ENCODE measurements at places on chromosomes 16 and 17. TPM values are rescaled to one million over a fixed set of nuclear protein-coding genes. Genes with fewer than 3 reads are reported as not detected.

GRCh38 chr17:7883781-7884386, 4.7 kb upstream of the CHD3 start:
- H3K27me3 ChIP-seq = no peaks in the 10 kb centered on the region
- peak overlapping the region; percentile 83 for H3K27ac ChIP-seq
- H3K4me3 ChIP-seq = peak overlapping the region; percentile 73
- peaks cover 5% of the 10 kb centered on the region for H3K36me3 ChIP-seq
- DNase-seq = peak; percentile 73

DNA sequence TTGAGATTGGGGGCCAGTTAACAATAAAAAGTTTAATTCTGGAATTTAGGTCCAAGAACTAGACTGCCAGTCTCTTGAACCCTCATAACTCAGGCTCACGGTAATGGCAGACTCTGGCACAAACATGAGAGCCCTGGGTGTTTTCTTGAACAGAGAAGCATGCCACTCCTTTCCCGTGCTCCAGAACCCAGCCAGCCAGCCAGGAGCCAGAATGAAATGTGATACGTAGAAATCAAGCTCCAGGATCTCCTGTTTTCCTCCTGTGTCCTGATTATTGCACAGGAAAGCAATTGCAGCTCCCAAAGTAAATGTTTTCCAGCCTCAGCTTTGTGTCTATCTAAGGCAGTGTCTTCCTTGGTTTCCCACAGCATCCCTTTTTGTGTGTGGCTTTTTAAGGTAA, 46.2 kb upstream of the NOL11 start:
- DNase-seq = no peak
- H3K36me3 ChIP-seq = peaks cover 10% of the 10 kb centered on the region
- H3K27ac ChIP-seq = no peak overlapping the region
- no peak overlapping the region for H3K4me3 ChIP-seq
- no peaks in the 10 kb centered on the region for H3K27me3 ChIP-seq
- H3K4me1 ChIP-seq = no peaks in the 10 kb centered on the region

The ST6GALNAC1 gene
- total RNA-seq = 0.35 TPM

DNA sequence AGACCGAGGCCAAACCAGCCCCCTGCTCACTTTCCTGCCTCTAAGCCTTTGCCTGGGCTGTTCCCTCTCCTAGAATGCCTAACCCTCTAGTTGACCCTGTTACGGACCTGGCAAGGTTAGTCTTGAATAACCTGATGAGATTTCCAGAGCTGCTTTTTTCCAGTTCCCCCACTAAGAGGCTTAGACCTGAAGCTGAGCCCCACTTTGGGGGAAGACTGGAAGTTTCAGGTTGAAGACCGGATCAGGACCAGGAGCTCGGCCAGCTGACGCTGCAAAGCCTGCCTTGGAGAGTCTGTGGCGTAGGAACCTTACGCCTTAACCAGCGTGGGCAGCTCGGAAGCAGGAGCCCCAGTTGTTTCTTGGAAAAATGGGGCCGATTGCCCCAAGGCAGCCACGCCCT, 129.8 kb downstream of the OR1D5 start:
- H3K4me3 ChIP-seq = no peak overlapping the region
- H3K27me3 ChIP-seq = no peaks in the 10 kb centered on the region
- no peak overlapping the region for H3K27ac ChIP-seq

DNA sequence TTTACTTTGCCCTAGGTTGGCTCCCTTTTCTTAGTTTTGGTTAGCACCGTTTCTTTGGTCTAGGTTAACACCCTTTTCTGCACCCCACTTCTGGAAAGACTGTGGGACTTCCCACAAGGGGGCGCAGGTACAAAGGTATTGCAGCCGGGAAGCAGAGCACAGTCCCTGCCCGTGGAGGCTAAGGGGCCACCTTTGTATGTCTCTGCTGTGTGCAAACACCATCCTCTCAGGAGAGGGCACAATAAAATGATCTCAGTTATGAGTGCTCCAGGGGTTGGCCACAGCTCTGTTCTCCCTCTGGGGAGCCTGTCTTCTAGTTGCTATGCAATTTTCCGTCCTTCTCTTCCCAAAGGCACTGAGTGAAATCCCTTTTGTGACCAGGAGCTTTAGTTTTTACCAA, 28.4 kb upstream of the TMC5 start:
- DNase-seq = peak; percentile 87
- no peak overlapping the region for H3K4me3 ChIP-seq
- peaks cover 12% of the 10 kb centered on the region for H3K4me1 ChIP-seq
- no peaks in the 10 kb centered on the region for H3K36me3 ChIP-seq
- H3K27ac ChIP-seq = no peak overlapping the region
- H3K27me3 ChIP-seq = peaks cover 41% of the 10 kb centered on the region

The TERB1 gene
- total RNA-seq = 0.37 TPM

The IL34 gene
- not detected for total RNA-seq

- H3K27ac ChIP-seq = no peak overlapping the region
- DNase-seq = no peak
- no peaks in the 10 kb centered on the region for H3K36me3 ChIP-seq
- peaks cover 9% of the 10 kb centered on the region for H3K27me3 ChIP-seq
- H3K4me1 ChIP-seq = peaks cover 21% of the 10 kb centered on the region
Observed at GRCh38 chr17:19460700-19461099, 49.7 kb downstream of the RNF112 start.

- H3K27me3 ChIP-seq = no peaks in the 10 kb centered on the region
- H3K36me3 ChIP-seq = peaks cover 66% of the 10 kb centered on the region
- peaks cover 3% of the 10 kb centered on the region for H3K4me1 ChIP-seq
- H3K27ac ChIP-seq = no peak overlapping the region
- peak; percentile 77 for DNase-seq
Observed at GRCh38 chr17:7673239-7673638, 14.1 kb downstream of the TP53 start.

- peaks cover 61% of the 10 kb centered on the region for H3K27me3 ChIP-seq
- H3K27ac ChIP-seq = no peak overlapping the region
- DNase-seq = no peak
- no peaks in the 10 kb centered on the region for H3K36me3 ChIP-seq
Observed at GRCh38 chr17:42750739-42751344, 6.0 kb upstream of the EZH1 start.

DNA sequence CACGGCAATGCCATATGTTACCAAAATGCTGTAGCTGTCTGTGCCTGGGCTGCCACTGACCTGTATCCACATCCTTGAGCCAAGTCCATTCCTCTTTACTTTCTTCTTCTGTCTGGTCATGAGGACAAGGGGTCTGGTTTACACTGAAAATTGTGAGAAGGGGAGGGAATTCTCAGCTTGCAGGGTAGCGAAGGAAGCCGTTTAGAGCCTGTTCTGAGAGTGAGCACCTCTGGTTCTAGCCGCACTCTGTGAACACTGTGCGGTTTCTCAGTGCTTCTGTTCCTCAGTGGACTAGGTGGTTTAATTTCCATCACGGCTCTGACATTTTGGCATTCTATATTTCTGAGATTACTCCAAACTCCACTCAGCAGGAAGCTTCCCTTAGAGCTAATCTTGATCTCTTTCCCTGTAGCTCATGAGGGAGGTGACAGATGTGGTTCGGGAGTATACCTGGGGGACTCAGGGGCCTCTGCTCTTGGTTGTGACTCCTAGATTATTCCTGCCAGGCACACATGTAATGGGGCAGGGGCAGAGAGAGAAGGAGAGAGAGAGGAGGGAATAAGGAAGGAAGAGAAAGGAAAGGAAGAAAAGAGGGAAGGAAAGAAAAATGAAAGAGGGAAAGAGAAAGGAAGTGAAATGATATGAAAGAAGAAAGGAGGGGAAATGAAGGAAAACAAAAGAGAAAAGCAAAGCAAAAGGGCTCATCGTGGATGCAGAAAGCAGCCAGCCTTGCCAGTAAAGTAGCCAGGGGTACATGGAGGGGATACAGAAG, 14.2 kb upstream of the TBX21 start:
- H3K4me1 ChIP-seq = peaks cover 82% of the 10 kb centered on the region
- no peaks in the 10 kb centered on the region for H3K27me3 ChIP-seq
- H3K27ac ChIP-seq = peak overlapping the region; percentile 93
- H3K4me3 ChIP-seq = peak overlapping the region; percentile 76

- no peak overlapping the region for H3K27ac ChIP-seq
- no peaks in the 10 kb centered on the region for H3K36me3 ChIP-seq
- DNase-seq = peak; percentile 65
- no peaks in the 10 kb centered on the region for H3K4me1 ChIP-seq
Observed at GRCh38 chr16:5490499-5490898, 392.9 kb upstream of the EEF2KMT start.

DNA sequence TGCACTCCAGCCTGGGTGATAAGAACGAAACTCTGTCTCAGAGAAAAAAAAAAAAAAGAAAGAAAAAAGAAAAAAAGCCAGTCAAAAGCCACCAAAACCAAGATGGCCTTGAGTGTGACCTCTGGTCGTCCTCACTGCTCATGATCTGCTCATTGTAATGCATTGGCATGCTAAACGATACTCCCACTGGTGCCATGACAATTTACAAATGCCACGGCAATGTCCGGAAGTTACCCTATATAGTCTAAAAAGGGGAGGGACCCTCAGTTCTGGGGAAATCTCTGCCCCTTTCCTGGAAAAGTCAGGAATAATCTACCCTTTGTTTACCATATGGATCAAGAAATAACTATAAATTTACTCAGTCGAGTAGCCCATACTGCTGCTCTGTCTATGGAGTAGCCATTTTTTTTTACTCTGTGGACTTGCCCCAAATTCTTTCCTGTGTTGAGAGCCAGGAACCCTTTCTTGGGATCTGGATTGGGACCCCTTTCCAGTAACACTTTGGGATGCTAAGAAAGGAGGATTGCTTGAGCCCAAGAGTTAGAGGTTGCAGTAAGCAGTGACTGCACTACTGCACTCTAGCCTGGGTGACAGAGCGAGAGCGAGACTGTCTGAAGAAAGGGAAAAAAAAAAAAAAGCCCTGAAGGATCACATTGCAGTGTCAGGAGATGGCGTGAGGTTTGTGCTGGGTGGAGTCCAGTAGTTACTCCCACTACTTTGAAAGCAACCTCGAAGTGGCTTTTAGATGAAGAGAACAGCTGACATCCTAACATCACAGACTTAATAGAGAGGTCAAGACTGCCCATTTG, 3.7 kb upstream of the TMEM231 start:
- DNase-seq = no peak
- no peak overlapping the region for H3K4me3 ChIP-seq
- H3K4me1 ChIP-seq = peaks cover 9% of the 10 kb centered on the region
- no peaks in the 10 kb centered on the region for H3K36me3 ChIP-seq

DNA sequence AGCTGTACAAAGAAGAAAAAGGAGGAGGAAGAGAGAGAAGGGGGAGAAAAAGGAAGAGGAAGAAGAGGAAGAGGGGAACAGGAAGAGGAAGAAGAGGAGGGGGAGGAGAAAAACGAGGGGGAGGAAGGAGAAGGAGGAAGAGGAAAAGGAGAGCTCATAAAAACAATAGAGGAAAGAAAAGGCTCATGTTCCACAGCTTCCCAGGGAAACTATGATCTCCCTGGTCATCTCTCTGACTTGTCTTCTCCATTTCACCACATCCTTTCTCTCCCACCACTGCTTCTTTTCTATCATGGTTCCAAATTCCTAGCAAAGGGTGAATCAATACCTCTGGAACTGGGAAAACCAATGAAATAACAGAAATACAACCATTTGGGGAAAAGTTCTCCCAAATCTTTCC, 254.1 kb upstream of the ERCC4 start:
- DNase-seq = no peak
- peak overlapping the region; percentile 52 for H3K27ac ChIP-seq
- no peaks in the 10 kb centered on the region for H3K27me3 ChIP-seq
- H3K4me3 ChIP-seq = no peak overlapping the region

DNA sequence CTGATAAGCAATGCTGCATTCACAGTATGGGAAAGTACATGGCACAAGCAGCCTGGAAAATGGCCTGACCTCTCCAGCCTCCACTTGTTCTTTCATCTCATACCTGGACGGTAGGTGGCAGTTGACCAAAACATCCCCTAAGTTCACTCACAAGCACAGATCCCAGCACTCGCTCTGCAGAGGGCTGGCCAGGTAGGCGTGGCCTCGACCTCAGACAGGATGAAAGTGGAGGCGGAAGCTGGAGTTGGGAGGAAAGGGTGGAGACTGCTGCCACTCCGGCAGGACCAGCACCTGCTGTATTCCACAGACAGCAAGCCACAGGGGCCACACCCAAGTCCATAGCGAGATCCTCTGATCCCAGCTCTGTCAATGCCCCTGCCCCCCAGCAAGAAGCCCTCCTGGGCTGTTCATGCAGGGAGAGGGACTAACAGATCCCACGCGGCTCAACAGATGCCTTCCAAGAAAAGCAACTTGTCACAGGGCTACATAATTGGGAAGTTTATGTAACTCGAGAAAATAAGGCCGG, 31.3 kb downstream of the ZCCHC14 start:
- peak; percentile 63 for DNase-seq
- H3K27ac ChIP-seq = no peak overlapping the region
- H3K27me3 ChIP-seq = peaks cover 2% of the 10 kb centered on the region
- peaks cover 7% of the 10 kb centered on the region for H3K36me3 ChIP-seq
- peaks cover 36% of the 10 kb centered on the region for H3K4me1 ChIP-seq
- H3K4me3 ChIP-seq = no peak overlapping the region

The CYBA gene
- total RNA-seq = 222 TPM

DNA sequence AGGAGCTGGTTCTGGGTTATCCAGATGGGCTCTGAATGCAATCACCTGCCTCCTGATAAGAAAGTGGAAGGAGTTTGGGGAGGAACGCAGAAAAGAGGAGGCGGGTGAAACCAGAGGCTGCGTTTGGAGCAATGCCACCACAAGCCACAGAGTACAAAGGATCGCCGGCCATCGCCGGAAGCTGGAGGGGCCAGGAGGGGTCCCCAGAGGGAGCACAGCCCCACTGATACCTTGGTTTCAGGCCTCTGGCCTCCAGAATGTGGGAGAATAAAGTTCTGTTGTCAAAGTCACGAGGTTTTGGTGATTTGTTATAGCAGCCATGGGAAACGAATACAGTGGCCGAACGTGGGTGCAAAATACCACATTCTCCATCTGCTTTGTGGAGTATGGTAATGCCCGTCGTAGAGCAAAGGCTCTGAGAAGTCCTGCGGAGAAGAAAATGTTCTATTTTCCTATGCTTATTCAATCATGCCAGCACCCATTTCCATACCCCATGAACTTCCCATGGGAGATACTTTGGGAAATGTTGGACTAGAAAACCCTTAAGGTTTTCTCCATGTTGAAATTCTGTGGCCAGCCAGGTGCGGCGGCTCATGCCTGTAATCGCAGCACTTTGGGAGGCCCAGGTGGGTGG, 51.4 kb downstream of the ZDHHC7 start:
- H3K27ac ChIP-seq = no peak overlapping the region
- no peak overlapping the region for H3K4me3 ChIP-seq

DNA sequence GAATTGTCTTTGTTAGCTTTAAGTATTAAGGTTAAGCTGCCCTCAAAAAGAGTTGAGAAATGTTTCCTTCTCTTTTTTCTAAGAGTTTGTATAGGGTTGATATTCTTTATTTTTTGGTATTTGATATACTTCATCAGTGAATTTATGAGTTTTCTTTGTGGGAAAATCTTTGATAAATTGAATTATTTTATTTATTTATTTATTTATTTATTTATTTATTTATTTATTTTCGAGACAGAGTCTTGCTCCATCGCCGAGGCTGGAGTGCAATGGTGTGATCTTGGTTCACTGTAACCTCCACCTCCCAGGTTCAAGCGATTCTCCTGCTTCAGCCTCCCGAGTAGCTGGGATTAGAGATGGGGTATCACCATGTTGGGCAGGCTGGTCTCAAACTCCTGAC, 19.9 kb downstream of the TEFM start:
- no peak overlapping the region for H3K27ac ChIP-seq
- H3K27me3 ChIP-seq = no peaks in the 10 kb centered on the region
- DNase-seq = no peak
- H3K4me3 ChIP-seq = no peak overlapping the region
- no peaks in the 10 kb centered on the region for H3K4me1 ChIP-seq

GRCh38 chr17:78227455-78227916, 3.9 kb upstream of the TMEM235 start:
- H3K4me3 ChIP-seq = no peak overlapping the region
- peaks cover 23% of the 10 kb centered on the region for H3K36me3 ChIP-seq
- H3K27ac ChIP-seq = no peak overlapping the region
- peak; percentile 53 for DNase-seq
- H3K4me1 ChIP-seq = peaks cover 5% of the 10 kb centered on the region

All from activated CD4-positive, alpha-beta T cell treated with anti-CD3 and anti-CD28 coated beads, Interleukin-2, amount 10 ng/mL, durations not matched to agents 24 days and 14 days (primary cell).